ENCODE measurements at places on chromosomes 4 and X. TPM values are rescaled to one million over a fixed set of nuclear protein-coding genes. Genes with fewer than 3 reads are reported as not detected.

PPP2R3B gene
- total RNA-seq: 14.4 TPM

RHOXF2B gene
- total RNA-seq: not detected

TMEM154 gene
- total RNA-seq: 11.0 TPM

SLC6A14 gene
- total RNA-seq: not detected

FAM47E gene
- total RNA-seq: 10.4 TPM

MAGEA1 gene
- not detected for total RNA-seq
